Mammary microvascular endothelial cell (primary cell): ENCODE measurements at places on chromosomes 13 and 19. TPM values are rescaled to one million over a fixed set of nuclear protein-coding genes. Genes with fewer than 3 reads are reported as not detected.

Gene MCOLN1
- 6.3 and 8.0 TPM in 2 replicates for total RNA-seq

Gene CD22
- total RNA-seq = 0.15 and 1.1 TPM in 2 replicates

Gene MIDN
- total RNA-seq = 27.0 and 31.7 TPM in 2 replicates

Gene MYO1F
- 0.07 and 0.34 TPM in 2 replicates for total RNA-seq

Gene SYDE1
- 28.1 and 33.4 TPM in 2 replicates for total RNA-seq

Gene SPINT2
- total RNA-seq = 15.5 and 16.9 TPM in 2 replicates

Gene UBA52
- 814 and 1,089 TPM in 2 replicates for total RNA-seq

Gene TMIGD2
- total RNA-seq = not detected in 2 replicates
